ENCODE measurements at places on chromosomes 1 and 21.
A peak's percentile ranks its signal among the peaks of the same experiment; 100 is the strongest.

DNA sequence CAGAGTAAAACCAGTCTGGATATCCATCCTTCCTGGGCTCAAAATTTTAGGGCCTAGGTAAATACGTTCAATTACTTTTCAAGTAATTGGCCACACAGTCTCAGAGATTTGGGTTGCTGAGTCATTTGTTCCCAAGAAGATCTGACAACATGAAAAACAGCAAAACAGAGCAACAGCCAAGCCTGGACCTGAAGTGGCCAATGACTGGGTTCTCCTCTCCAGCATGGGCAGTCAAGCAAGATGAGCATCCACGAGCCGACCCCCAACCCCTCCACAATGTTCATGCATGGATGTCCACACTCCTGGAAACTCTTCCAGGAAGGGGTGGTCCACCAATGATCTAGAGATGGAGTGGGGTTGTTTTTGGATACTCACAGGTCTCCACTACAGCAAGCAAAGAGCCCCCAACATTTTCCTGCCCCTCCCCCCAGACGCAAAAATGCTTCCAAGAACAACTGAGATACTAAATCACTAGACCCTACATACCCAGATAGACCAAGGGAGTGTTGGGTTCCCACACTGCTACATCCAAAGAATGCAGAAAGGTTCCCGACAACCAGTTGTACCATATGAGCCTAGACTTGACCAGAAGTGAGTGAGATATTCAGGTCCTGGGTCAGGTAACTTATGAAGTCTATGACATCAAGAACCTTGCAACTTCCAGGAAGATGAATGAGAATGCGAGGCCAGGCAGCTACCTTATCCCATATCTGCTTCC, 73.0 kb downstream of the CD46 start:
- no peak for DNase-seq

DNA sequence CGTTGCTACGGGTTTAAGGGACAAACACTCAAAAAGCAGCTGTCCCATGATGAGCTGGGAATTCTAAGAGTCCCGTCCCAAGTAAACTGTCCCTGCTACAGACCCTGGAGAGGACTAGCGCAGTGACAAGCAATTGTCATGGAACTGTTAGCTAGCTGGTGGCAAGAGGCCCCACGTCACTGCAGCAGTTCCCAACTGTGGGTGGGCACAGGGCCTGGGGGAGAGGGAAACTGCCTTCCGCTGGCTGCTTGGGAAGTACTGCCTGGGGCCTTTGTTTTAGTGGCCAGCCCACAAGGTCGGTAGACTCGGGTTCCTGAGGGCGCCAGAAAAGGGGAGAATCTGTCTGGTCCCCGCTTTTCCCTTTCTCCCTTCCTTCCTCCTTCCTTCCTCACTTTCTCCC, 97.4 kb downstream of the LACTBL1 start:
- DNase-seq = no peak

GRCh38 chr1:1794999-1795398, 16.7 kb upstream of the NADK start:
- DNase-seq = no peak

- peak; percentile 21 for DNase-seq
Measured at GRCh38 chr1:227793948-227794816, 21.3 kb upstream of the PRSS38 start.

DNA sequence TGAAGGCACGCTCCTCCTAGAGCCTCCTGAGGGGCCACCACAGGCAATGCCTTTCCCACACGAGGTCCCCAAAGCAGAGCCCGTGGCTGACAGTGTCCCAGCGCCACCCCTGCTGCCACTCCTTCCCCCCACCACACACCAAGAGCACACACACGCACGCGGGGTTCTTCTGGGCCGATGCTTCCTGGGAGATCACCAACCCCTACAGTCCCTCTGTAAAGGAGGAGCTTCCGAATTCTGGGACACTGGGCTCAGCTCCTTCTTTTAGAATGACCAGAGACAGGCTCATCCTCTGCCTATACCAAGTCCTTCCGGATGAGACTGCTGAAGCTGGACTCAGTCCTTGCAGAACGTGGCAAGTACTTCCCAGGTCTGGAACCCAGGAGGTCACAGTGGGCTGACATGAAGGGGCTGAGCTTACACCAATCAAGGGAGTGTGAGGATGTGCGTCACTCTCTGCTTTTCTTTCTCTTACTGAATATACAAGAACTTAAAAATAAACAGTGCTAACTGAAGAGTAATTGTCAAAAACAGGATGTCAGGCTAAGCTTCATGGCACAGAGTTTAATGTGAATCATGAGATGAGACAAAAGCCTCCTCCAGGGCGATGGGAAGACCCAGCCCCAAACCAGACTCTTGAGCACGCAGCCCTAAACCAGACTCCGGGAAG, 12.7 kb downstream of the SSU72 start:
- no peak for DNase-seq

DNA sequence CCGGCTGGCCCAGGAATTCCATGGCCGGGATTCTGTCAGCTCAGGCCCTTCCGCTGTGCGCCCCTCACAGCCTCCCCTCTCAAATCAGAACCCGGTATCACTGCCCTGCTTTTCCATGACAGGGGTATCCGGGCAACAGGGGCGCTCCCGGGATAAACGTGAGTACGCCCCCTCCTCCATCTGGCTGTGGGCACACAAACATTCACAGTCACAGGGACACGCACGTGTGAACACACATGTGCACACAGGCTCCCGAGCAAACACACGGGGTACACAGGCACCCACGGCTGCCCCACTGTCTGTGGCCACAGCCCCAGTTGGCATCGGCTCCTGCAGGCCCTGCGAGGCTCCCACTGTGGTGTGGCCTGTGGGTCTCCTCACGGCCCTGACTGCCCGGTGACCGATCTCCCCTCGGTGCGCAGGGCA, 16.7 kb downstream of the COL6A1 start:
- DNase-seq = no peak

- DNase-seq = no peak
Measured at GRCh38 chr21:23955135-23955843, 1652.0 kb downstream of the MRPL39 start.

GRCh38 chr1:116537898-116538297, 32.9 kb downstream of the CD58 start:
- DNase-seq = no peak

DNA sequence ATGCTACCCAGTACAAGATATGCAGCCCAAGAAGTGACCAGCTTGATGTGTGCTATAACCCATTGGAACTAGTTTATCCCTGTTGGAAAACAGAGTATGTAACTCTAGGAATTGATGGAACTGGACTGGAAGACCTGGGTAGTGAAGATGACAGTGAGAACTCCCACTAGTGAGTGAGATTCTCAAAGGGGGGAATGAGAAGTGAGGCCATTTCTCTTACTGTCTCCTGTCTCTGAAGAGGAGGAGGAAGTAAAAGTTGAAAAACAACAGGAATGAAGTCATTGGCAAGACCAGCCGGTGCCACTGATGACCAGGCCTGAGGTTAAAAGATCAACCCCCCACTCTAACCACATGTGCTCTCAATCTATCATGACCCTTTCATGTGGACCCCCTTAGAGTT, 20.9 kb downstream of the PLA2G2F start:
- DNase-seq = no peak

- no peak for DNase-seq
Measured at GRCh38 chr1:153611356-153611755, 1.6 kb downstream of the S100A16 start.

DNA sequence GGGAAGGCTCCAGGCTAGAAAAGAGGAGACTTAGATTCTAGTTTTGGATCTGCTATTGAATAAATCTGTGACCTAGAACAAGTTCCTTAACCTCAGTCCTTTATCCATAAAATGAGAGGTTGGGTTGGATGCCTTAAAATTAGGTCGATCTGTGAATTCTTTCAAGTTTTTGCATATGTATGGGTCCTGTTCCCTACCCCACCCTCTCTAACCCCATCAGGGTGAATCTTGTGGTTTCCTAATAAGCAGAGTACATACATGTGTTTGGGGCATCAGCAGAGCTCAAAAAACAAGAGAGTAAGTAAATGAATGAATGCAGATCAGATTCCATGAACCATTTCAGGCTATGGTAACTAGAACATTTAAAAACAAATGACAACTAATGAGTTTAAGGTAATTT, 6.2 kb downstream of the SPRR4 start:
- DNase-seq = no peak

DNA sequence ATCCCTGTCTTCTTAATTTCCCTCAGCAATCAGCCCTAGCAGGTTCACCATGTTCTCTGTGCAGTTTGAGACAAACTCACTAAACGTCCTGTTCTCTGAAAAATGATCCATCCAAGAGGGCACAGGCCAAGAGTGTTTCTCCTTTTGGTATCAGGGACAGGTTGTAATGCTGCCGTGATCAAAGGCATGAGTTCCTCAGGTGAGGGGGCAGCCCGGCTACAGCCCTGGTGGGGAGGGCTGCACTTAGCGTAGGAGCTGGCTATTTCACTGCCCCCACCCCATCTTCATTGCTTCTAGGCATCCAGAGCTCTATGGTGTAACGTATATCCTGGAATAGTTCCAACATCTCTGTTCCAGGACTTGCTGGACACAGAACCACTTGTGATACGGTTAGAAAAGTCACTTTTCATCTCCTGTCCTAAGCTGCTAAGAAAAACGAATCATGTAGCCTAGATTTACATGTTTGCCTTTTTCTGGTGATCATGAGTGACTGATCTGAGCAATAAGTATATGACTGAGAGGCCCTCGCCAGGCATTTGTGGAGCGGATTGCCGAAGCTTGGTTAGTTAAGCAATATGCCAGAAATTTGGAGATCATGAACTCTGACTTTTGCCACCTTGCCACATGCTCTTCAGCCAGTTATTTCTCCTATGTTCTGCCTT, 41.1 kb upstream of the SRP9 start:
- DNase-seq = no peak

DNA sequence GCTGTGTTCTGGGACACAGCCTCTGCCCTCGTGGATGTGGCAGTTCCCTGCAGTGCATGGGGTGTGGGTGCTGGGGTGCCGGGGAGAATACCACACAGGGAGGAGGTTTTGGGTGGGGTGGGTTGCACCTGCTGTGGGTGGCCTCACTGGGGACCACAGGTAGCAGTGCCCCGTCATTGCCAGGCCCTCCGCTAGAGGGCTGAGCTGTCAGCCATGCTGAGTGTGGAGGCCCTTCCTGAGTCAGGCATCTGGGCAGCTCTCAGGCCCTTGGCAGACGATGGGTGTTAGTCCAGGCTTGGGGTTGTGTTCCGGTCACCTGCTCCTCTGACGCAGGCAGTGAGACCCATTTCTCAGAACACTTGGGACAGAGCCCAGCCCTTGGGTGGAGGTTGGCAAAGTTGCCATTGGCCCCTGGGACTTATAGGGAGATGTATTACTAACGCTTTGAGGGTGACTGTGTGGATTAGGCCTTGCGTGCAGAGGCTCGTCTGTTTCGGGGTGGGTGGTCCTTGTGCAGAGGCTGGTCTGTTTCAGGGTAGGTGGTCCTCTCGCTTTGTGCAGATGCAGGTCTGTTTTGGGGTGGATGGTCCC, 23.9 kb downstream of the PCNT start:
- no peak for DNase-seq

DNA sequence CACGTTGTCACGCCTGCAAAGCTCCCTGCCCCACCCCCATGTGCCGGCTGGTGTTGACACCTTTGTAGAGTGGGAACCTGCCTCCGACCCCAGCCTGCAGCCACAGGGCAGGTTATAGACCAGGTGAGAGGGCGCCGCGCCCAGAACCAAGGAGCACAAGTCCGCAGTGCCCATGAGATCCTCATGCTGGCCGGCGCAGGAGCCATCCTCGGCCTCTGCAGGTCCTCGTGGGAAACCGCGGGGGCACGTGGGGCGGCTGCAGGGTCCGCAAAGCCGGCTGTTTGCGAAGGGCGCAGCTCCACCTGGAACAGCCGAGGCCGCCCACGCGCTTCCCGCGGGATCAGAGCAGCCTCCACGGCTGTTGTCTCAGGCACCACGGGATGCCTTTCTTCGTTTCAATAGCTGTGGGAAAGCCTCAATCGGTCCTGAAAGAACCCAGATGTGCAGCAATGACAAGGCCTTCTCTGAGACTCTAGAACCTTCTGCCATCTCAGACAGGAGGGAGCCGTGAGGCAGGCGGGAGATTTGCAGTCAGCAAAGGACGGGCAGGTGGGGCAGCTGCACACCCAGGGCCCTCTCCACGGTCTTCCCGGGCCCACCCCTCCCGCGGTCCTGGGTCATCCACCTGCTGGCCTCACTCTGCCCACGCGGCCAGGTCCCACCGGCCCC, 29.9 kb downstream of the POFUT2 start:
- DNase-seq = no peak

- no peak for DNase-seq
Measured at GRCh38 chr21:34838956-34839820, 170.4 kb downstream of the CLIC6 start.

GRCh38 chr1:206589206-206589605, 23.1 kb downstream of the EIF2D start:
- no peak for DNase-seq

- peak; percentile 7 for DNase-seq
Measured at GRCh38 chr1:107883562-107883961, 81.4 kb downstream of the VAV3 start.

DNA sequence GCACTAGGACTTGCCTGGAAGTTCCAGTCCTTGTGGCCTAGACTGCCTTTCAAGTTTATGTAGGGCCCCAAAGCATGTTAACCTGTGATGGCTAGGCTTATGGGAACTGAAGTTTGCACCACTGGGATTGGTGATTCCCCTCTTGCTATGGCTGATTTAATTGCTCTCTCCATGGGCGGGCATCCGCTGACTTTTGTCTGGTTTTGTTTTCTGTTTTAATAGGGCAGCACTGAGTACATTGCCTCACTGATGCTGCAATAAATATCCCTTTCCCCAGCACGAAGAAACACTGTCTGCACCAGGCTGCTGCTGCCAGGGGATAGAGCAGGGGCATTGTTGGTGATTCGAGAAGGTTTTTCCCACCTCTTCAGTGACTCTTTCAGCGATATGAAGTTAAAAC, 73.3 kb upstream of the PDE4B start:
- no peak for DNase-seq

DNA sequence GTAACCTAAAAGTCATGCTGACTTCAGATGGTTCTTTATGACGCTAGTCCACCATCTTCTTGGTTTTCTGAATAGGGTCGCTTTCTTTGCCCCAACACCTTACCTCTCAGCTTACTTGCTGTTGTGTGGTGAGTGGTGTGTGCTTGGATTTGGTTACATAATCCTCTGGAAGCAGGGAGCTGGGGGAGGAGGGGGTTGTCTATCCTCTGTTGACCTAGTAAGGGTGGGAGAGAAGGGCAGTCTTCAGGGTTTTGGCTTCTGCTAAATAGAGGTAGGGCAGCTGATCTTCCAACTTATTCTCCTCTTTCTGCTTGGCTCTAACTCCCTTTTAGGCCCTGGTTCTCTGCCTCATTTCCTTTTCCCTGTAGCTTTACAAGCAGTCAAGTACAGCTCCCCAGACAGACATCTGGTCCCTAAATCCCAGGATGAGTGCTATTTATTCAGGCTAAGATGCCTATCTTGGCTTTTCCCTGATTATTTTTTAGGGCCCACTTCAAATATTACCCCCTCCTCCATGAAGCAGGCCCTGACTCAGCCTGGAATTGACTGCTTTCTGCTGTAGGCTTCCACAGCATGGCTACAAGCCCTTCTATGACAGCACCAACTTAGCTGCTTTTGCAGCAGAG, 6.4 kb upstream of the REN start:
- no peak for DNase-seq

- DNase-seq = no peak
Measured at GRCh38 chr1:180184041-180184440, 29.4 kb downstream of the QSOX1 start.

Measured in DMS 273 treated with DMSO at 0.1 percent for 48 hours (cell line).